ENCODE measurements at places on chromosomes 4 and X. TPM values are rescaled to one million over a fixed set of nuclear protein-coding genes. Genes with fewer than 3 reads are reported as not detected.

The INPP4B gene
- total RNA-seq: 2.8 TPM

The SPANXC gene
- not detected for total RNA-seq

The TMSB15A gene
- total RNA-seq: 0.46 TPM

The MAGED4 gene
- total RNA-seq: 96.3 TPM

The TMEM164 gene
- 17.6 TPM for total RNA-seq

The MAGEC2 gene
- not detected for total RNA-seq

The MMAA gene
- total RNA-seq: 10.4 TPM

The GPC3 gene
- total RNA-seq: 8.2 TPM

The ABCB7 gene
- total RNA-seq: 18.0 TPM

The BMP3 gene
- total RNA-seq: not detected

The HTRA3 gene
- 35.2 TPM for total RNA-seq

The ADAM29 gene
- total RNA-seq: not detected

The CD40LG gene
- total RNA-seq: not detected

Measured in astrocyte (in vitro differentiated cells and primary cell).